Lung microvascular endothelial cell (primary cell): ENCODE measurements at places on chromosomes 5 and 9. TPM values are rescaled to one million over a fixed set of nuclear protein-coding genes. Genes with fewer than 3 reads are reported as not detected.
A peak's percentile ranks its signal among the peaks of the same experiment; 100 is the strongest.

DNA sequence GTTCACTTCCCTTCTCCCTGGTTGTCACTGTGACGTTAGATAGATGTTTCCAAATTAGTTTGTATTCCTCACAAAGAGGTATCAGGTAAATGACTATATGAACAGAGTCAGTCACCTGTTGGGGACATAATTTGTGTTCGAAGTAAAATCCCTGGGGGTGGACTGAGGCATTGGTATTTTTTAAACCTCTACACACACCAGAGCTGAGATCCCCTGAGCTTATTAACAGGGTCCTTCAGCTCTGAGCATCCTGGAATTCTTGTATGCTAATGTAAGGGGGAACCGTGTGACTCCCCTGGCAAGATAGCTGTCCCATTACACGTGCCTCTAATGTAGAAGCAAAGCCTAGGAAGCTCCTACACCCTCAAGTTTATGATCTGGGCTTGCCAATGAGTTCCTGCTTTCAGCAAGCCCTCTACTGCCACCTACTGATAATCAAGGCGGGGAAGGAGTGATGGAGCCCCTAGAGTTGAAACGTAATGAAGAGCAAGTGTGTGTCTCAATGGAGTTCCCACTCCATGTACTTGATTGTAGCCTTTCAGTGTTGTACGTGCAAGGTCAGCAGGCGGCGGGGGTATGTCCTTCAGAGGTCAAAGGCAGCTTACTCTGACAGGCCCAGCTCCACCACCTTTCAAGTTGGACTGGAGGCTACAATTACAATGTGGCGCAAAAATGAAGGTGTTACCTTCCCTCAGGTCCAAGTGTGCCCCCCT lies 14.4 kb downstream of the PRKACG start:
- peak; percentile 73 for DNase-seq

GRCh38 chr9:28692012-28692411 lies 1118.7 kb upstream of the C9orf72 start:
- DNase-seq, result no peak

GRCh38 chr5:58462623-58463230 lies 2.8 kb upstream of the PLK2 start:
- peak; percentile 84 for DNase-seq

GRCh38 chr5:65098393-65098792 lies 329.7 kb downstream of the CWC27 start:
- no peak for DNase-seq

DNA sequence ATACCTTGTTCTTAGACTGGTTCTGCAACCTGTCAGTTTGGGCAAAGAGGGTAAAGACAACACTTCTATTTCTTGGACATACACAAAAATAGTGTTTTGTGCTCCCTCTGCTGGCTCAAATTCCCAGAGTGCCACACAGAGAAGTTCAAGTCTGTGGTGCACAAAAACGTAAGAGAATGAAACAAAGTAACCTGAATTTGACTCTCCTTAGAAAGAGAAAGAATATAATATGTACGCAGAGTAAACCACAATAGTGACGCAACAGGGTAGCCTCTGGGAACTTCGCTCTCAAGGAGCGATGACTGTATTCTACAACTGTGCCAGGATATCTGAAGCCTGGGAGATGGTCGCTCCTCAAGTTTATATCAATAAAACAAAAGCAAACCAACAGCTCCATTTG lies 18.5 kb downstream of the DDX31 start:
- DNase-seq, result peak; percentile 16

DNA sequence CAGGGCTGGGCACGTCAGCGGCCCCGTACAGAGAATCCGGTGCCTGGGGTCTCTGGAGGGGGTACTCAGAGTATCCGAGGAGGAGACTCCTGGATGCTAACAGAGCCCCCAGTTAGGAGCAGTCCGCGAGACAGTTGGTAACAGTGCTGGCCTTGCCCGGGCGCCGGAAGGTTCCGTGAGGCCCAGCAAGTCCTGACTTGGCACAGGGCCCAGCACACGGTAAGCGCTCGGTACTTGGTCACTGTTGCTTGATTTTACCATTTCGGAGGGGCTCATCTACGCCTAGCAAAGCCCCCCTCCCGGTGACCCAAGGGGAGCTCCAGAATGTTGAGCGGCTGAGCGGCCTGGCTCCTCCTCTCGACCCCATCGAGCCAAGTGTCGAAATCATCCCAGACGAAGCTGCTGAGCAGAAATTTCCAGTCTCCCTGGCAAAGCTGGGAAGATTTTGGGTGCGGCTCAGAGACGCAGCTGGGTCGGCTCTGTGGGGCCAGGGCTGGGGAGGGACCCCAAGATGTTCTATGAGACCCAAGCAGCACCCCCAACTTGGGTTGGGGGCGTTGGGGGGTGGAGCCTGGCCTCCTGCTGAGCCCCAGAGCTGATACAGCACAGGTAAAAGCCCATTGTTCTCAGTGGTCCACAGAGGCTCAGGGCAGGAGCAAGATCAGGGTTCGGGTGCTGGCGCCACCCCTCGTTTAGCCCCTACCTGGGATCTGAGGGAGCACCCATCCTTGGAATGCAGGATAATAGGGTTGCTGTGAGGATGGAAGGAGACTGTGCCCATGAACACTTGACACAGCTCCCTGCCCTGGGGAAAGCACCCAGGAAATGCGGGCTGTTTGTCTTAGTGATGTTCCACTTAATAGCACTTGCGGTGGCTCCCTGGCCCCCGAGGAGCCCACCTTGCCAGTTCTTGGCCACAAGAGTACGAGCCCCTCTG lies 137.2 kb downstream of the C9orf50 start:
- DNase-seq, result peak; percentile 61

- no peak for DNase-seq
Measured at GRCh38 chr9:96500696-96501632, 51.0 kb downstream of the HABP4 start.

DNA sequence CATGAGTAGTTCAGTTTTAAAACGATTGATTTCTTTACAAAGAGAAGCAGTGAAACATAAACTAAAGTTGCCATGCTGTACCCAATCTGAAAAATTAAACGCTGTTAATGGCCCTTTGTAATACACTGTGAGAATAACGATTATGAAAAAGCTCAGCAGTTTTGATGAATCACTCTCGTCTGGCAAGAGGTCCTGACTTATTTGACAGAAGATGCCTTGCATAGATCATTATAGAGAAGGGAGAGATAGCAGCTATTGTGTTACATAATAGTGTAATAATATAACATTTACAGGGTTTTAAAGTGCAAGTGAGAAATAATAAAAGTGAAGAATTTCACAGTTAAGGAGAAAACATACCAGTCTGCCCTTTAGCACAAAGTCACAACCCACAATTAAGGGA lies 361.5 kb upstream of the CDH10 start:
- no peak for DNase-seq

DNA sequence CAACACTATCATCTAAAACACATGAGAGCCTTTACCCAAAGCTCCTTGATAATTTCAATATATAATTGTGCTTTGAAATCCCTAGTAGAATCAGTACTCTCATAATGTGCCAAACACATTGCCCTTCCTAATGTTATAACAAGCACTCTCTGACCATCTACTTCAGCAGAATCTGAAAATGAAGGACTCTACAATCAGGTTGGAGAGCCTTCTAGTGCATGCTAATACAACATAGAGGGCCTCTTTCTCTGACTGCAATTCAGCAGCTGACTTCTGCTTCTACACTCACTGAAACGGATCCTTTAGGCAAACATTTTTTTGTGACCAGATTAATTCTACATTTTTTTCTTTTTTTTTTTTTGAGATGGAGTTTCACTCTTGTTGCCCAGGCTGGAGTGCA lies 155.6 kb downstream of the EPB41L4A start:
- no peak for DNase-seq

GRCh38 chr9:98091735-98092612 lies 27.0 kb downstream of the TRIM14 start:
- DNase-seq, result no peak

DNA sequence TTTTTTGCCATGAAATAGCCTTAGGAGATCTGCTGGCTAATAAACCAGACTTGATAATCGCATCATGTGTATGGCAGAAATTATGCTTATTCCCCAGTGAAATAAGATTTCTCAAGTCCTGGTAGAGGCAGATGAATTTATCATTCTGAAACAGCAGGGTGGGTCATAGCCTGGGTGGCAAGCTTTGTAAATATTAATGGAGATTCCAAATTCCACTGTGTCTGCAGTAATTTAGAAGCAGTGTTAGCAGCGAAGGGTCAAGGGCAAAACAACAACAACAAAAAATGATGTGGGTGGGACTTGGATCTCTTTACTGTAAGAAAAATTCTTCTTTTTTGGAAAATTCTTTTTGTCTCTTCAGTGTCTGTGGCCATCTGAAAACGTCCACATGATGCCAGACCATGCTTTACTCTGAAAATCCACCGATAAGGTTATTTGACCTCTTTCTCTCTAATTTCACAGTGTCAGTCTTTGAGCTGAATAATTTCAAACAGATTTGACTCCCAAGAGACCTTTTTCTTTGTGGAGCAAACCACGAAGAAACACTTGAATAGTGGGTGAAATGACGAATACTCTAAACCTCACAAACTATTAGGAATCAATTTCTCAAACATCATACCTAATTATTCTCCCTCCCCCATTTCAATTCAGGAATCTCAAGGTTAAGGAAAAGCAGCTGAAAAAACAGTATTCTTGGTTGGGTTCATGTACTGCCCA lies 106.0 kb upstream of the RPS23 start:
- no peak for DNase-seq

- peak; percentile 1 for DNase-seq
Measured at GRCh38 chr5:106269252-106269843, 1401.4 kb downstream of the EFNA5 start.

GRCh38 chr9:99822109-99822805 lies 572 bp downstream of the NR4A3 start:
- DNase-seq, result peak; percentile 65

DNA sequence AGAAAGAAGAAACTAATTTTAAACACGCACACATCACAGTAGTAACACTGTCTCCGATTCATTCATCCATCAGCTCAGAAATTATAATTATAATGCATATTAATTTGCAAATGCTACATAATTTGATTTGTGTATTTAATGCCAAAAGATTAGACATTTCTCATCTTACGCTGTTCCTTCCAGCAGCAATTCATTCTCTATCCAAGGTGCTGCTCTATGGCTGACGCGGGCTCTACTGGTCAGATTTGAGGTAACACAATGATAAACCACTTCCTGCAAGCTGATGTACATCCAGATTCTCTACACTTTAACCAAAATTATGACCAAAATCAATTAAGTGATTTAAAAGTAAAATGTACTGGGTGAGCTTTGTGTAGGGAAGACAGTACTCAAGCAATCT lies 77.9 kb upstream of the ICE1 start:
- no peak for DNase-seq

DNA sequence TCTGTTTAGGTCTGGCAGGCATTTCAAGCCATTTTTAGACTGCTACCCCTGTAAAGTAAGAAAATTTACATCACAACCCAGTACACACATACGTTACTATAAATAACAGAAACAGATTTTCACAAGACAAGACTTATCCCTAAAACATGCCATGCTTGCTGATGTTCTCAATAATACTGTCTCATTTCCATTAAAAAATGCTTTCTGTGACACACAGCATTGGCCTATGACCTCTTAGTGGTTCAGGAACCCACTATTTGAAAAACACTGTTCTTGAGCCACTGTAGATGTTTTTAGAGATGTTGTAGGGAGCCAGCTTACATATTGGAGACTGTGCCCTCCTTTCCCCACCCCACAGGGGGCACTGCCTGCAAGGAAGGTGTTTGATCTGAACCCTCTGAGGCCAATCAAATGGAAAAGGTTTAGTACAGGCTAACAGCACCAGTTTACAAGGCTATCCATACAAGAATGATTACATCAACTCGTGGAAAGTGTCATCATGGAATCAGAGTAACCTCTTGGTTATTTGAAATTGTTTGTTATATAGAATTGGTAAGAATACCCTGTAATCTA lies 30.8 kb downstream of the ZSWIM6 start:
- peak; percentile 21 for DNase-seq

DNA sequence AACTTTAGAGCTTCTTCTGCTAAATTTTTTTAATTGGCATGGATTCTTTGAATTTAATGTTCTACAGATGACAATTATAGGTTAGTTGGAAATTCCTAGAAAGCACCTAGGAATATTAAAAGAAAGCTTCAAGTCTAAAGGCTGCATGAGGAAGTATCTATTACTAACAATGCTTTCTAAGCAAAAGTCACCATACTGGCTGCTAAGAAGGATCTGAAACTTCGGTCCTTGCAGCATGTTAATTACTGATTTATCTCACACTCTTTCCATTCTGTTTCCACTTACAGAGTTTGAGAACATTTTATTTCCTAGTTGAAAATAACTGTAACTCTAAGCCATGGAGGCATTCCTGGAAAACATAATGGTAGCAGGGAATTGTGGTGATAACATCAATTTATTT lies 8.4 kb downstream of the SEMA6A start:
- no peak for DNase-seq

Gene JMY
- 6.8 and 11.5 TPM in 2 replicates for total RNA-seq

Gene GCNT1
- 5.0 and 11.1 TPM in 2 replicates for total RNA-seq

Gene PCDHGA10
- total RNA-seq, result 2.6 and 5.0 TPM in 2 replicates

Gene CNTNAP3B
- 58.0 and 90.7 TPM in 2 replicates for total RNA-seq

Gene SLC46A2
- total RNA-seq, result not detected in 2 replicates

Gene C5orf63
- 0.87 and 2.4 TPM in 2 replicates for total RNA-seq

Gene COL15A1
- total RNA-seq, result under 0.01 TPM in 1 of 2 replicates, not detected in the other

Gene HAVCR1
- total RNA-seq, result not detected in 2 replicates
